ENCODE measurements at places on chromosomes 4 and X.

- DNase-seq, result no peak
Observed at GRCh38 chr4:89800012-89800516, 36.9 kb downstream of the SNCA start.

DNA sequence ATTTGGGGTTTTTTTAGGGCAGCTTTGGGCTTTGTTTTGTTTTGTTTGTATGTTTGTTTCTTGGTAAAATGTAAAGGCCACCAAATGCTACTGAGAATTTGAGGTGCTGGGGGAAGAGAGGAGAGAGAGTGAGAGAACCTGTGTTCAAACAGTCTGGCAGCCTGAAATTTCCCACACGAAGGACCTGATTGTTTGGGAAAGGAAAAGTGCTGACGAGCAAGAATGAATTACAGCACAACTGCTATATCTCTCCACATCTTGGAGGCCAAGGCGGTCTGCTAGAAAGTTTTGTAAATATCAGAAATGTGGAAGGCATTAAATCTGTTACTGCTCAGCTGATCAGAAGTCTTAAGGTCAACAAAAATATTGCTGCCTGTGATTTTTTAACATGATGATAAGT lies 170.5 kb downstream of the PALLD start:
- no peak for DNase-seq

DNA sequence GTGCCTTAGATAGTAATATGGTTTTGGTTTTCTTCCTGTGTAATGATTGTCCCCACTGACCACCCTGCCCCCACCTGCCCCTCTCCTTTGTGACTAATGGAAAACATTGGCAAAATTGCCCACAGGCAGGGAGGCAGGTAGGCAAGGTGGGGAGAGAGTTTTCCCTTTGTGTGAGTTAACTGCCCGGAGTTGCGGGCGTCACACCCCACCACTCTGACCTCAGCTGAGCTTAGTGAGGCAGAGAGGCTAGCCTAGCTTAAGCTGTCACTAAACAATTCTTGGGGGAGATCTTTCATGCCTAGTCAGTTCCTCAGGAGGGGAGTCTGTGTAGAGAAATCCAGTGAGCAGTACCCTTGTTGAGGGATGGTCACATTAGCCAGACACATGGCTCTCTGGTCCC lies 245.3 kb downstream of the BCOR start:
- no peak for DNase-seq

GRCh38 chr4:100593935-100594334 lies 76.1 kb upstream of the EMCN start:
- DNase-seq, result no peak

DNA sequence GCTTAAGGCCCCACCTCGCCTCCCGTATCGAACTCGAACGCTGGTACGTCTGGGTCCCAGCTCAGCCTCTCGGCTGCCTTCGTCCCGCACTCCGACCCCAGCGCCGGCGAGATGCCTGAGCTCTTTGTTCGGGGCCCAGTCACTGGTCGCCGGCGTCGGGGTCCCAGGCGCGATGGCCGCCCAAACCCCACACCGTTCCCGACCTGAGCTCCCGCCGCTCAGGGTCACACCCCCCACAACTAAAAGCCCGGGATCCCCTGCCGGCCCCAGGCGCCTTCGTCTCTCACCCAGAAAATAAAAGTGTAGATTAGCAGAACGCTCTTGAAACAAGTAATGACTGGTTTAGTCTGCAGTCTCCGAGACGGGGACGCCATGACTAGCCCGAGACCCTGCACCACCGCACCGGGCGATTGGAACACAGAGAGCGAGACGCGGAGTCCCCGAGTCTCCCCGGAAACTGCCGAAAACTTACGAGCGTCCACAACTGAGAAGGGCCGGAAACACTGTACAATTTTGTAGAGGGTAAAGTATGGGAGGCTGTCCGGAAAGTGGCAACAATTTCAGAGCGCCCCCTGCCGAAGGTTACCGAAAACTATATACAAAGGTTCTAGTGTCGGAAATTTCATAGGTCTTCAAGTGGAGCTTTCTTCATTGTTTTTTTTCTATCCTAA lies at the start of gene TSPAN6:
TSS of gene TSPAN6 (minus strand) at position 486 of the 671 bp plus-strand sequence. CDS start at position 374, 112 bp downstream.
- DNase-seq, result peak; percentile 84

DNA sequence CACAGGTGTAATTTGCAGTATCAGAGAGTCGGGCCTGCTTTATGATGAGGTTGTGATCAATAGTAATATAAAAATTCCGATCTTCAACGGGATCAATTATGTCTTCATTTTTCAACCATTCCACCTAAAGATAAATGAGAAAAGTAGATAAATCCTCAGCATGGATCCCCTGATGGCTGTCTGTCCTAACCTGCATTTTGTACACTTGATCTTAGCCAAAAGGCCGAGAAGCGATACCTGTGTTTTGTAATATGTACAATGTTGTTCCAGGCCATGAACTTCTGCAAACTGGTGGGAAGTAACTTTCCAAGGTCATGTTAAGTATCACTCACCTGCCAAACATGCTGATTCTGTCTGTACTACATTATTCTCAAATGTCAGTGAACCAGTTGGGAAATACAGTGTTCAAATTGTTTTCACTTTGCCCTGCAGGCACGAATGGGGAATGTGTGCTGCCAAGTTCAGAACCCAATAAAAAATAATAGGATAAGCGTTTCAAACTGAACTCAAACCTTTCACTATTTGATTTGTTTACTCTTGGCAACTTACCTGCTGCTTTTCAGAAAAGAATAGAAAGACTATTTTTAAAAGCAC lies 298.1 kb downstream of the UNC5C start:
- DNase-seq, result no peak

DNA sequence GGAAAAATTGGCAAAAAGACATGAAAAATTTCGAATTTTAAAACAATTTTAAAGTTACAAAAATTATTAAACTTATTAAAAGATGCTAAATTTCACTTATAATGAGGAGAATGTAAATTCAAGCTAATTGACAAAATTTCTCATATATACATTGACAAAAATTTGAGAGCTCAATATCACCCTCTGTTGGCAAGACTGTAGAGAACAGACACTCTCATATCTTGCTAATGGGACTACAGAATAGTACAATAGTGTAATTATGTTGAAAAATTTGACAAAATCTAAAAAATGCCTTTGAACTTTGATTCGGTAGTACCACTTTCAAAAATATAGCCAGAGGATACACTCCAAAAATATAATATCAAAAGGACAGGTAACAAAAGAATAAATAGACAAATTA lies 29.8 kb downstream of the DCAF8L2 start:
- DNase-seq, result no peak

DNA sequence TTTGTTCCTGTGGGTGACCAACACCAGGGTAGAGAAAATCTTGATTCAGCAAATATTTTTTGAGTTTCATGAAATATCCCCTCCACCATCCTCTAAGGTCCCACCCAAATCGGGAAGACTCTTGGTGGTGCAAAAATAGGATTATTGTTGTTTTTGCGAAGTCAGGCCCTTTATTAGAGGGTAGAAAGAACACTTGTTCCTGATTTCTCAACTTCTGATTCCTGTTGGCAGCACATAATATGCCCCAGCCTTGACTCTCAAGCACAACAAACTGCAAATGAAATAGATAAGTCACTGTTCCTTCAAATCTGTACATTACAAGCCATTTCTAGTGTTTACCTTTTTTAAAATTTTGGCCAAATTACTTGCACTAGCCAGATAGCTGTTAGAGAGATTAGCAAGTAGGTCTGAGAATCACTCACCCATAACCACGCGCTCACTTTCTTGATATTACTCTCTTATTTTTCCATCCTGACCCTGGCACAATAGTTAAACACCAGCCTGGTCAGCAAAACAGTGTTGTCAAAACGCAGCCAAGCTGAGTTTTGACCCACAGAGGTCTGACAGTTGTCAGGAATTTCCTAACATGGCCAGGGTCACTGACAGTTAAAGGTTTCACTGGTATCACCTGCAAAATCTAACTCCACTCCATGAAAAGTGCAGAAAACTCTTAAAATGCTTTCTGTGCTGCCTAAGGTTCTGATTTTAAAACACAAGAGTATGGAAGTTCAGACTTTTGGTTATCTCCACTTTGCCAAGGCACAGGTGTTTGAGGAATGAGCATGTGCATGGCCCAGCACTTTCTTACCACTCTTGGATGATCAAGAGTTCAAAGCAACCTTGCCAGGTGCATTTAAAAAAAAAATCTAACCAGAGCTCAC lies 69.8 kb downstream of the RBM47 start:
- no peak for DNase-seq

DNA sequence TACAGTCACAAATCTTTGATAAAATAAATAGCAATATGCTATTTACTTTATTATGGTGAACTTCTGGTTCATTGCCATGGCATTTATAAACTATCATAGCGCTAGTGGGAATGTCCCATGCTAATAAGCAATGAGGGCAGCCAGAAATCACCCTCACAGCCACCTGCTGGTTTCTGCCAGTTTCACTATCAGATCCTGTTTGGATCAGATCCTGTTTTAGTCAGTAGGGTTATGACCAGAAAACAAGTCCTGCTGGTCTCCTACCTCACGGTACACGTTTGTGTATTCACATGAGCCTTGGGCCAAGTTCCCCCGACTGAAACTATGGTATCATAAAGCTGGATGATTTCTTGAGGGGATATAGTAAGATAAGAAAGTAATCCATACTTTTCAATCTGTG lies 17.7 kb downstream of the FOXR2 start:
- no peak for DNase-seq

- DNase-seq, result no peak
Observed at GRCh38 chr4:121073004-121073435, 685 bp upstream of the NDNF start.

DNA sequence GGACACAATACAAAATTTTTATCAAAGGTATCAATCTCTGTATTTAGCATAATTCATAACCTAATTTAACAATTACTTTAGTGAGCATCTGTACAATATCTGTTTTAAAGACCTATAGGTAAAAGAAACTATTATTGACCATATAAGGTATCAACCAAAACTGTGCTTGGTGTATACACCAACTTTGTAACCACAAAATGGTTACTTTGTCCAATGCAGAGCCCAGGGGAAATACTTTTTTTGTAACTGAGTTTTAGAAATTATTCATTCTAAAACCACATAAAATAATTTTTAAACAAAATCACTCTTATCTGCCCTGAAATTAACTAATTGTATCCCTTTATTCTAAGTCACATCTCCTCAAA lies 5.0 kb downstream of the CXXC4 start:
- no peak for DNase-seq

GRCh38 chr4:112189754-112190153 lies 41.8 kb upstream of the AP1AR start:
- DNase-seq, result no peak

GRCh38 chr4:56405016-56405415 lies 17.7 kb upstream of the AASDH start:
- no peak for DNase-seq

DNA sequence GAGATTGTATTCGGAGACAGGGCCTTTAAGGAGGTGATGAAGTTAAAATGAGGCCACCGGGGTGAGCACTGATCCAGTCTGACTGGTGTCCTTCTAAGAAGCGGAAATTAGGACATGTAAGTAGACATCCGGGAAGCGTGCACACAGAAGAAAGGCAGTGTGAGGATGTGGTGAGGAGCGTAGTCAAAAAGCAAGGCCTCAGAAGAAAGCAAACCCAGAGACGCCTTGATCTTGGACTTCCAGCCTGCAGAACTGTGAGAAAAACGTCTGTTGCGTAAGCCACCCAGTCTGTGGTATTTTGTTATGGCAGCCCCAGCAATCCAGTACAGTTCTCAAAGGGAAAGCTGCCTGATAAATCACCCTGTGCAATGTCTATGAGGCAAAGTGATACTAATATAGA lies 153.5 kb downstream of the KCNIP4 start:
- no peak for DNase-seq

DNA sequence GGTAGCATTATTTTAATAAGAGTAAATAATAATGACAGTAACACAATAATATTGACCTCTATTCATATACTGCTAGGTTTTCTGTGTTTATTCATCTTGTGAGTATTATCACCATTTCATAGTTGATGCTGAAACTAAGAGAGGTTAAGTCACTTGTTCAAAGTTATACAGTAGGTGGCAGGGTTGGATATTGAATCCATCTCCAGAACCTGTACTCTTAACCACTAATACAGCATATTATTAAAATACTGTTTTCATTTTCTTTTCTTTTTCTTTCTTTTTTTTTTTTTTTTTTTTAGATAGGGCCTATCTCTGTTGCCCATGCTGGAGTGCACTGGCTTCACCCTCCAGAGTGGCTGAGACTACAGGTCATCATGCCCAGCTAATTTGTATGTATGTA lies 7.1 kb upstream of the ELF2 start:
- DNase-seq, result no peak

- DNase-seq, result no peak
Observed at GRCh38 chr4:125440814-125441213, 126.1 kb downstream of the FAT4 start.

DNA sequence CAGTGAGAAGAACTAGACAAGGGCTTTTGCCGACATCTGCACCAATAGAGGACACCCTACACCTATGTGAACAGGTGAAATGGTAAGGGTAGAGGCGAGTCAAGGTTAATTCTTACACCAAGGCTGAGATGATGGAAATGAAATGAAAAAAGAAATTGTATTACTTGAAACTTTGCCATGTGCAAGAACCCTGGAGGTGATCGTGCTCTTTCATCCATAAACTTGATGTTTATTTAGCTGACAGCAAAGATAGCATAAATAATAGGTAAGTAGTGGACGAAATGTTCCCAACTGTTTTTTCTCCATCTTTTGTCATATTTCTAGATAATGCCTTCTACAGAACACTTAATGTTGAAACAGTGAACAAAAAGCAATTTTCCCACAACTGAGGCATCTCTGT lies 162.5 kb downstream of the BANK1 start:
- DNase-seq, result no peak

- peak; percentile 77 for DNase-seq
Observed at GRCh38 chrX:2500091-2500802, 529 bp downstream of the DHRSX start.

GRCh38 chr4:141896687-141897086 lies 260.3 kb downstream of the IL15 start:
- no peak for DNase-seq

DNA sequence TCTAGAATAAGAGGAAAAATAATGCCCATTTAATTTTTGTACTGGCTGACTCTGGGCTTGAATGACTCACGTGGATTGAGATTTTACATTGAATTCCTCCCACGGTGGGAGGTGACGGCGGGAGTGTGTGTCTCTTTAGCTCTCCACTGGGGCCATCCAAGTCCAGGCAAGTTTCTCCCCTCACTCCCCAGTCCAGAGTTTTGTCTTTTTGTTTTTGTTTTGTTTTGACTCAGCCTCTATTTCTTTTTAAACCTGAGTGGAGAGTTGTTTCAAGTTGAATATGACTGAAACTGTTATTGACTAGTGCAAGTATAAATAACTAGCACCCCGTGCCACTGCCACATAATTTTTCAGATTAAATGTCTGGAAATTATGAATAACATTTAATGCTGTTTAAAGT lies 13.6 kb downstream of the CHST7 start:
- DNase-seq, result no peak

GRCh38 chrX:44937606-44938005 lies 64.6 kb downstream of the KDM6A start:
- no peak for DNase-seq

DNA sequence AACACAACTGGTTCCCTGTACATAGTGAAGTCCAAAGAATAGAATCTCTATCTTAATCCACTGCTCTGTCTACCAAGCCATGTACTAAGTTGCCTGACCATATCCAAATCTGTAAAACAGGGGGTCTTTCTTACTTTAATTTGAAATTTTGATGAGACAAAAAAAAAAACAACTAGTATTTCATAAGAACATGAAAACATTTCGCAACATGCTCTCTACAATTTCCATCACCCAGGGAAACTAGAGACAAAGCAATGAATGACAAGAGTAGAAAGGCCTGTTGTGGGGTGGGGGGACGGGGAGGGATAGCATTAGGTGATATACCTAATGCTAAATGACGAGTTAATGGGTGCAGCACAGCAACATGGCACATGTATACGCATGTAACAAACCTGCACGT lies 279.9 kb downstream of the PPP3CA start:
- no peak for DNase-seq
